IMR-90 (cell line): ENCODE measurements at places on chromosomes 2 and 18. TPM values are rescaled to one million over a fixed set of nuclear protein-coding genes. Genes with fewer than 3 reads are reported as not detected.
A peak's percentile ranks its signal among the peaks of the same experiment; 100 is the strongest.

GRB14 gene
- not detected in 2 replicates for polyA plus RNA-seq

PPM1B gene
- polyA plus RNA-seq, result 9.0 and 13.4 TPM in 2 replicates

DIPK1C gene
- polyA plus RNA-seq, result not detected in 2 replicates

- DNase-seq, result peak; percentile 17
Observed at GRCh38 chr2:190695739-190696138, 46.9 kb downstream of the NAB1 start.

DNA sequence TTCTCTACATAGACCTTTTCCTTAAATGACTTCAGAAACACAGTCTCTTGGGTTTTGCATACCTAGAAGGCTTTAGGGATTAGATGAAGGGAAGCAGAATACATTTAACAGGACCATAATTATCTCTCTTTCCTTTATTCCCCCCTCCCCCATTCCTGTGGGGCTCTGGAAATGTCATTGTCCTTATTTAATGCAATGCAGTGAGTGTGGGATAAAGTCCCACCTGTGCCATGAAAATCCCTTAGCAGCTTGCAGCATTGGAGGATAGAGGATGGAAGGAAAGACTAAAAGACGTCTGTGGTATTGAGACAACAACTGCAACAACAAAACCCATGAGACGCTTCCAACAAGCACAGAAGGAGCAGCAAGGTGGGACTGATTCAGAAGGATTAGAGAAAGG, 117.8 kb upstream of the DCC start:
- no peak for DNase-seq

DNA sequence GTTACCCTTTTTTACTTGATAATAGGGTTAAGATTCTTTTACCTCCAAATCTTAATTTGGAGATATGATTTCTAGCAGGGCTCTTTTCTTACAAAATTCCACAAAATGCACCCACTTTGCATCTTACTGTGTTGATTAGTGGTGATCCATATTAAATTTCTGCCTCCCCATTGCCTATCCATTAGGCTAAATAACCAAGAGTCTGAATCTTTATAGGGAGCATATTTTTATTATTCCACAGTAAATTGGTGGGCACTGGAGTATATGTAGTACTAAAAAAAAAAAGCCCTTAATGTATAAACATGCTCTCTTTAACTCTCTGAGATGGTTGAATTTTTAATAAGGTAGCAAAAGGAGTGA, 8.1 kb upstream of the TXNDC2 start:
- no peak for DNase-seq

DNA sequence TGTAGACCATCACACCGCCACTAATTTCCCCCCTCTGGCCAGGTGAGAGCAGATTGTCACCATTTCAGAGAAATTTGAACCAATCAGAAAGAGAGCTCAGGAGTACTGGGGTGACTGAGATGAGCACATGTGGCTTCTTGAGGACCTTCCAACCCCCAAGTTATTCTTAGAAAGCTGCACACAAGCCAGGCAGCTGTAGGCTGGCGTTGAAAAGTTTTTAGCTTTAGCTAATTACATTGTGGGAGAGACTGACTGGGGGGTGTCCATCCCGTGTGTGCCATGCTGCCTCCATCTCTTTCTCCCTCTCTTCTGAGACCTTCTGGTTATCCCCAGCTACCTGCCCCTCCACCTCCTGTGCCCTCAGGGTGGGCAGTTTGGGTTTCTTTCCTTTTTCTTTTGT, 154.0 kb downstream of the AGAP1 start:
- DNase-seq, result no peak

DNA sequence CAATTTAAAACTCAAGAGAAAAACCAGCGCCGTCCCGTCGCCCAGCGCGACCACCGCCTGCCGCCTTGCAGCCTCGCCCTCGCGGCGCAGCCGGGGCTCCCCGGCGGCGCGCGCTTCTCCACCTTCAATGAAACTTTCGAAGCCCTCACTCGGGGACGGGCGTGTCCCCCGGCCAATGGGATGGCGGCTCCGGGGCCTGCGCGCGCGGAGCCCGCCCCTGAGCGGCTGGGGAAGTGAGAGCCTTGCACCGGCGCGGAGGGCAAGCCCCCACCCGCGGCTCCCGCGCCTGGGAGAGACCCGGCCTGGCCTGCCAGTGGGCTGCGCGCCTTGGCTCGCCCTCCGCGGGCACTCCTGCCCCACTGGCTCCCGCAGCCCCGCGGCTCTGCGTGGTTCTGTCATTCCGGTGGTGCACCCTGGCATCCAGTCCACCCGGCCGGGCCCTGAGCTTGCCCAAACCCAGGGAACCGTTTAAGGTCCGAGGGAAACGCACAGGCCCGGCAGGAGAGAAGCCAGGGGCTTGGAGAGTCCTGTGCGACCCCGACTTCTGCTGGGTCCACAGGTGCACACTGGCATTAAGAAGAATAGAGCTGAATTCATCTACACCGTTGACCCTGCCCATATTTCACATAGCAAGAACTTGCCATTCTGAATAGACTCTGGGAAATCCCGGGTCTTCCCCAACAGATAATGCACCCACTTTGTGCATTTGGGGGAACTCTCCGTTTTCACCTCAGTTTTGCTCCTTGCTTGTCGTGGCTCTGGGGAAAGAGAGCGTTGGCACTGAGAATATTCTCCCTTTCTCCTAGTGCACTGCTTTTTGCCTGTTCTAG, at the start of gene PIEZO2:
TSS of gene PIEZO2 (minus strand) at position 129 of the 830 bp plus-strand sequence. CDS start 981 bp downstream, outside the sequence.
- peak; percentile 65 for DNase-seq

DNA sequence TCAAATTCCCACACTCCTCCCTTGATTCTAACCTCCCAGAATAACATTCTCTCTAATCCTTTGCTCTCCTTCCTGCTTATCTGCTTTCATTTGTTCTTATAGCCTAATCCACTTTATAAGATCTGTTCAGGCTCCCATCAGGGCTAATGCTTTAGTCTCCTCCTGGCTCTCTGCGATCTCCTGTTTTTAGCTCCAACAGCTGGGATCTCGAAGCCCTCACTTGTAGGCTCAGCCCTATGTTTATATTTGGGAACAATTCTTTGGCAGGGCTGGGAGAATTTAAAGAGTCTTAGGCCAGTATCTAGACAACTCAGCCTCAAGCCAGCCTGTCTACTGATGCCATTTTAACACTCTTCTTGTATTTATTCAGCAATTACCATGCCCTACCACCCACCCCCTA, 27.2 kb upstream of the RAPH1 start:
- peak; percentile 64 for DNase-seq
